ENCODE measurements at places on chromosomes 12 and 14.

DNA sequence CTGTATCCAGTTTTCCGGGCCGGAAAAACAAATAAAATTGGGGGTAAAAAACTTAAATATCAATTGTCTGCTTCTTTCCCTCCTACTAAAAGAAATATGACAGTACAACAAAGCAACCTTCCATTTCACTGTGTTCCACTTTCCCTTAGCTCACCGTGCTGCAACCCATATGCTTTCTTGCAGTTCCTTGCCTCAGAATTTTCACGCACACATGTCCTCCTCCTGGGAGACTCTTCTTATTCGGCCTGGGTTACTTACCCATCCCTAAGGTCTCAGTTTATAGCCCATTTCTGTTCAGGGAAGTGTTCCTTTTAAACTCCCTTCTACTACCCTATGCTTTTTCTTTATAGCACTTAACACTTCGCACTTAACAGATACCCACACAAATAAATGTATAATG, 4.5 kb upstream of the MAGOHB start:
- DNase-seq: no peak

DNA sequence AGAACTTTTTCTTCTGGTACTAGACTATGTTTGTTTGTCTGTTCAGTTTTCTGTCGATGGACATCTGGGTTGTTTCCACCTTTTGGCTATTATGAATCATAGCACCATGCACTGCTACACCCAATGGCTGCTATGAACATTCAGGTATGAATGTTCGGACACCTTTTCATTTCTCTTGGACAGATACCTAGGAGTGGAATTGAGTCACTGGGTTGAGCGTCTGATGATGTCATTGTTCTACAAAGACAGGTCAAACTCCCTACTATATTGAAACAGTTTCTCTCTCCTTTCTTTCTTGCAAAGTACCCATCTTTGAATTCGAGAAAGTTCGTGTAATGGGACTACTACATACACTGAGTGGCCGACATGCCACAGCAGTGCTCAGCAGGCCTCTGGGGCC, 44.7 kb downstream of the KCTD10 start:
- DNase-seq: no peak

GRCh38 chr14:32233260-32233659, 30.2 kb upstream of the RNU6-8 start:
- no peak for DNase-seq

GRCh38 chr12:75756771-75757170, 245.4 kb upstream of the KRR1 start:
- DNase-seq: no peak

DNA sequence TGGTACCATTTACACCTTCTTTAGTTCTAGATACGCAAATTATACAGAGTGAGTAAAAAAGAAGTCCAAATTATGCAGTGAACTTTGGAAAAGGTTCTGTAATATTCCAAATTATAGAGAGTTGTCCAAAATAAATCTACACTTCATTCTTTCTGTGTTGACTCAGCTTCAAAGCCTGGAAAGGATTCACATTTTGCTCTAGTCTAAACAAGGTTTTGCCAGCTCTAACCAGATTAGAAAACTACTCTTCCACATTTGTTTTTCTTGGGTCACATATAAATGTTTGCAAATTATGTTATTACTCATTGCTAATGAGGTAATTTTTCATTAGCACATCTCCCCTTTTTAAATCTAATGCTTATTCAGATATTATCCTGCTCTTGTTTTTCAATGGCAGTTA, 1562.4 kb upstream of the SEL1L start:
- DNase-seq: no peak

DNA sequence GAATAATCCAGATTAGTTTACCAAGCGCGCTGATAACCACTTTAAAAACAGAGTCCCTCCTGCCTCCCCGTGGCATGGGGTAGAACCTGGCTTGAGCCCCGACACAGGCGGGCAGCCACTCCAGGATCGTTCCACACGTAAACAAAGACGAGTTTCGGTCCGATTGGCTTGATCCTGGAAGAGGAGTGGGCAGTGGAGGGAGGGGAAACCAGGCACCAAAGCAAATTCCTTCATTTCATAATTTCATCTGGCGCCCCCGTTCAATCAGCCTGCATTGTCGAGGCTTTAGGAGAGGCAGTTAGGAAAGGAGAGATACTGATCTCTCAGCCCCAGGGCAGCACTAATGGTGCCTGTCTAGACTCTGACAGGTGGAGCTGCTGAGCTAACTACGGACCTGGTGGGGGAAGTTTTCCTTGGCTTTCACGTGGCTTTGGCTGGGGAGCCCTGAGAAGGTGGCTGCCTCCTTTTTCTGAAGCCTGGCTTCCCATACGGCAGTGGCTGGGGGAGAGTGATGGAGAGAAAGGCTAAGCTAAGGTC, 751 bp upstream of the GPRC5A start:
- no peak for DNase-seq

- no peak for DNase-seq
Observed at GRCh38 chr14:83483063-83483462, 1949.4 kb upstream of the SEL1L start.

GRCh38 chr12:86663716-86664115, 407.5 kb upstream of the MGAT4C start:
- DNase-seq: no peak

DNA sequence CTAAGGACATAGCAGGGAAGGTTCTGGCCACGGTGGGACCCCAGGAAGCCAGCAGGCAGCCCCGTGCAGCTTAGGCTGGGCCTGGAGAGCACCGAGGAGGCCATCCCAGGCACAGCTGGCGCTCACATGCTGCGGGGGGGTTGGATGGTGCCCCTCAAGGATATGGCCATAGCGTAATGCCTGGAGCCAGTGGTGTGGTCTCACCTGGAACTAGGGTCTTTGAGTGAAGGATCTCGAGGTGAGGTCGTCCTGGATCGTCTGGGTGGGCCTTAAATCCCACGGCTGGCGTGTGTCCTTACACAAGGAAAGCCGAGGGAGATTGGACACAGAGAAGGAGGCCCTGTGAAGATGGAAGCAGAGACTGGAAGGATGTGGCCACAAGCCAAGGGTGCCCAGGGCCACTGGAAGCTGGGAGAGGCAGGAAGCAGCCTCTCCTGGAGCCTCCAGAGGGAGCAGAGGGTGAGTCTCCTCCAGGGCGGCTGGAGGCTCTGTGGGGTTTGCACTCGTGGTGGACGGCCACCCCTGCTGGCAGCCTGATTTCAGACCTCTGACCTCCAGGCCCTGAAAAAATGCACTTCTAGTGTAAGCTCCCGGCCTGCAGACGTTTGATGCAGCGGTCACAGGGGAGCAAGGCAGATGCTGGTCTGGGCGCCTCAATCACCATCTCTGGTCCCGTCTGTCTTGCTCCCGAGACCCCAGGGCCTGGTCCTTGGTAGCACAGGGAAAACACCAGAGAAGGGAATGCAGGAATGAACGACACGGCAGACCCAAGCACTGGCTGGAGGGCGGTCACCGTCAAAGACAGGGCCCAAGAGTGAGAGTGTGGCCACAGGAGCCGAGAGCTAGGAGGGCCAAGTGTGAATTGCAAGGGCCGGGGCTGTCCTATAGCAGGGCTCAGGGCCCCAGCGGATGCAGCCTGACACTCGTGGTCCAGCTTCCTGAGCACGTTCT, 218.6 kb downstream of the KIF26A start:
- DNase-seq: no peak

DNA sequence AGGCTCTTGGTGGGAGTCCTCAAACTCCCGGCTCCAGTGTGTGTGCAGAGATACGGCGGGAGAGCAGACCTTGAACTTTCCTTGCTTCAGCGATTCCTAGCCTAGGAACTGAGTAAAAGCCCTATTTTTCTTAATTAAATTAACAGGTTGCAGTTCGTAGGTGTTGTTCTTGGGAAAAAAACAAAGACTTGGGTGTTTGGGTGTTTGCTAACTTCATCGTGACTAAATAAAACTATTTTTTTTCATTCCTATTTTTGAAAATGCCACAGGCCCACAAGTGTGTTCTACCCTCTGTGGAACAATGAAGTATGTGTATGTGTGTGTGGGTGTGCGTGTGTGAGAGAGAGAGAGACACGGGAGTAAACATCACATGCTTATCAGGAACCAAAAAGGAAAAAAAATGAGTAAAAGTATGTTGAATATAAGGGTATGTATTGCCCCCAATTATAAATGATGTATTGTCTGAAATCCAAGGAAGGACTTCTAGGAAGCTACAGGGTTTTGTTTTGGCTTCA, 651 bp downstream of the TMEM117 start:
- DNase-seq: peak; percentile 31

GRCh38 chr12:122839907-122840554, 4.8 kb downstream of the HIP1R start:
- no peak for DNase-seq

Data from inflammatory macrophage treated with lipopolysaccharide for 1 hour (primary cell).